ENCODE measurements at places on chromosomes 11 and 22.

GRCh38 chr11:75667831-75668450, 897 bp downstream of the MAP6 start:
- peak; percentile 57 for DNase-seq

GRCh38 chr11:34512840-34513681, 533 bp downstream of the ELF5 start:
- DNase-seq, result peak; percentile 28

DNA sequence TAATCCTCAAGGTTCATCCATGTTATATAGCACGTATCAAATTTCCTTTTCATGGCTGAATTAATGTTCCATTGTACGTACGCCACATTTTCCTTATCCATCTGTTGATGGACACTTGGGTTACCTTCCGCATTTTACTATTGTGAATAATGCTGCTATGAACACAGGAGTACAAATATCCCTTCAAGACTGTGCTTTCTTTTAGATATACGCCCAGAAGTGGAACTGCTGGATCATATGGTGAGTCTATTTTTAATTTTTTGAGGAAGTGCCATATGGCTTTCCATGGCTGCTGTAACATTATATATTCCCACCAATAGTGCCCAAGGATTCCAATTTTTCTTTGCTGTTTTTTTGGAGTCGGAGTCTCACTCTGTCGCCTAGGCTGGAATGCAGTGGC, 6.0 kb downstream of the MRPL40 start:
- no peak for DNase-seq

GRCh38 chr11:415640-416041, 842 bp upstream of the SIGIRR start:
- no peak for DNase-seq

GRCh38 chr11:60880643-60881282, 13.4 kb downstream of the ZP1 start:
- DNase-seq, result no peak

DNA sequence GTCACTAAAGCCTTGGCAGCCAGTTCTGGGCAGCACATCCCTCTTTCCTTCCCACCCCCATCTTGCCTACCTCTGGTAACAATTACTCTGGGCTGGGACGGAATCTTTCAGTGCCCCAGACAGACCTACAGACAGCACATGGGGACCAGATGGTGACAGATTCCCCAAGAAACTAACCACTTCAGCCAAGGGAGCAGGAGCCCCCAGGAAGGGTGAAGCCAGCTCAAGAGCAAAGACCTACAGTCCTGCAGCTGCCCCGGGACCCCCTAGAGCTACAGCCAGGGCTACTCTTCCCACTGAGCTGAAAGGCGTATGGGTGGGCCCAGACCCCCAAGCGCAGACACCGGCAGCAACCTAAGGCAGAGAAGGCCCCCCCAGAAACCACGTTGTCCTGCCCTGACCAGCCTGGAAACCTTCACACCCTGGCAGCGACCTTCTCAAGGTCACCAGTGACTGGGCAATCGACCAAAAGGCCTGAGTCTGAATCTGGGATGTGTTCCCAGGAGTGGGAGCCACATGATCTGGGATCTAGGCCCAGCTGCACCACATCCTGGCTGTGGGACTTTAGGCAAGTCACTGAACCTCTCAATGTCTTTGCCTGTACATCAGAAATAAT, 65.8 kb downstream of the LRRC32 start:
- DNase-seq, result no peak

DNA sequence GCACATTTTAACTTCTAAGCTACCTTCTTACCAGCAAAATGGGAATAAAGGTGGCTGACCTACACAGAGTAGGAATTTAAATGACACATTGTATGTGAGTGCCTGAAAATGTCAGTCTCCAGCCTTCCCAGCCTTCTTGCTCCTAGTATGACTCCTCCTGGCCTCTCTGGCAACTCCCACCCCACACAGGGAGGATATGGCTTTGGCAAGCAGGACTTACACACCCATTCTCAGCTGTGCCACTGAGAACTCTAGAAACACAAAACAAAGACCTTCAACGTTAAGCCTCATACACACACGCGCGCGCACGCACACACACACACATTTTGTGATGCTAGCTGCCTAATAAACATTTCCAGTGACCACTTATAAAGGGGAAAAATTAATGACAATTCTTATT, 65.8 kb downstream of the PACSIN2 start:
- no peak for DNase-seq

GRCh38 chr11:61361237-61361740, 393 bp downstream of the CYB561A3 start:
- no peak for DNase-seq

All from renal pelvis (tissue), 12 donors.